ENCODE measurements at places on chromosomes 1 and 21.

GRCh38 chr1:83090195-83090594 is 908.7 kb downstream of the TTLL7 start:
- DNase-seq, result no peak

DNA sequence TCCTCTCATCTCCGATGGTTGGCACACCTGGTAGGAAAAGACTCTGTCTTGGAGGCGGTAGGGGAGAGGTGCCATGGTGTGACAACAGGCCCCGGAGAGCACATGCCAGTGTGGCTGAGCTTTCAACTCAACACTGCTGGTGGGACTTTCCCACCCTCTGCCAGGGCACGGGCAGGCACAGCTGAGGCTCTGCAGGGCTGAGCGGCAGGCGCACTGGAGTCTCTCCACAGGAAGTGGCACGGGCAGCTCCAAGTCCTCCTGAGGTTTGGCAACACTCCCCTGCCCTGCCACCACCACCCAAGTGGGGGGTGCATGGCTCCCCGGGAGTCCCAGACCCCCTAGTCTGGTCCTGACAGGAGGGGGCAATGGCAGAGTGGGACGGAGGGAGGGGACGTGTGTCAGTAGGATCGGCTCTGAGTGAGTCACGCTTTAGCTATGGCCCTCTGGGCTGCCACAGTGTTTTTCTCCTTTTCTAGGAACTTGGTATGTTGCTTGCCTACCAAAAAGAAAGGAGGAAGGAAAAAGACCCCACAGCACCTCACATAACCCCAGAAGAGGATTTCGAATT is 27.3 kb upstream of the EVA1B start:
- no peak for DNase-seq

DNA sequence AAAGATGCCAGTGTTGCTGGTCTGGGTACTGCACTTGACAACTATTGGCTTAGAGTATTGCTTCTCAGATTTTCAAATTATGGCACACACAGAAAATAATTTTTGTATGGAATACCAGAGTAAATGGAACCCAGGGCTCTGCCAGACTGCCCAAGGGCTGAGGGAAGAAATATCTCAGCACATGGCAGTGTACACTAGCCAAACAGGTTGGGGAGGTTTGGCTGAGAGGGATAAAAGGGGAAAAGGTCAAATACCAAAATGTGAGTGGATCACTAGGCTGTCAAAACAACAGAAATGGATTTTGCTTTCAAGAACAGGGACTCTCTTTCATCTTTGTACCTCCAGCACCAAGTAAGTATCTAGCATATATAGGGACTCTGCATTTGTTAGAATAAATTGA is 3.0 kb upstream of the RGS8 start:
- DNase-seq, result no peak

DNA sequence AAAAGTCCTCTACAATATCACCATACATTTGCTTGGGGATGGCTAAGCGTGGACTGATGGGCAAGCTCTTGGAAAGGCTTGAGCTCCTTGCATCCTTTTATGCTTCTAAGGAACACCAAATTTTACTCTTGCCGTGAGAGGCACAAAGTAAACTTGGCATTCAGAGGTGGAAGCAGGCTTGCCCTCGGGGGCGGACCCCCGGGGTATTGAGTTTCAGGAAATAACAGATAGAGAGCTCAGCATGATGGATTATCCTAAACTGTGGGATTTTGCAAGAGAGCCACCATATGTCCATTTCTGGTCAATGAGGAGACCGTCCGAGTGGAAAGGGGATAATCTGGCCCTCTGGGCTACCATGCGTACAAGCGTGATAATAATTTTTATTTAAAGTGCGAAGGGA is 14.0 kb downstream of the IFI16 start:
- no peak for DNase-seq

- no peak for DNase-seq
These were observed 797.6 kb downstream of the ADGRL2 start for GRCh38 chr1:82598337-82598736.

DNA sequence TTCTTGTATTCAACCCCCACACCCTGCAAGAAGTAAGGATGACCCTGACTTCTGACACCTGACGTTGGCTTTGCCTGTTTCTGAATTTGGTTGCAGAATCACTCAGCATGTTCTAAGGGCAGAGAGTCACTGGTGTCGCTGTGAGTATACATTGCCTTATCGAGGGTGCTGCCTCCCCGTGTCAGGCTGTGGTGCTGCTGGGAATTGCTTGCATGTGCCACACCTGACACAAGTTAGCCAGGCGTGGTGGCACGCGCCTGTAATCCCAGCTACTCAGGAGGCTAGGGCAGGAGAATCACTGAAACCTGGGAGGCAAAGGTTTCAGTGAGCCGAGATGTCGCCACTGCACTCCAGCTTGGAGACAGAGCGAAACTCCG is 45.9 kb downstream of the WDR4 start:
- DNase-seq, result peak; percentile 17

DNA sequence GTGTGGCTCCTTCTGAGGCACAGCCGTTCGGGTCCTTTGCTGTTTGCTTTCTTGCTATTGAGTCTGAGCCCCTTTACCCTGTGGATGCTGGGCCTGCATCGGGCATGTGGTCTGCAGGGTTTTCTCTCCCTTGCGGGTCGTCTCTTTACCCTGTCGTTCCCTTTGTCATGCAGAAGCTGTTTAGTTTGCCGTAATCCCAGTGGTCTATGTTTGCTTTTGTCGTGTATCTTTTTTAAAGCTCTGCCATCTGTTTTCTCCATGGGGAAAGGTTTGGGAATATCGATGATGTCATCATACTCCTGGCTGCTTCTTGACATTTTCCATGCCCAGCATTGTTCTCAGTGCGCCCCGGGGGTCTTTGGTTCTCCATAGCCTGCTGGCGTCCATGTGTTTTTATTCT is 68.2 kb downstream of the AGPAT3 start:
- DNase-seq, result no peak

- no peak for DNase-seq
These were observed 28.2 kb upstream of the RABGAP1L start for GRCh38 chr1:174131032-174131638.

GRCh38 chr1:109517337-109517736 is 7.8 kb upstream of the AMIGO1 start:
- DNase-seq, result no peak

DNA sequence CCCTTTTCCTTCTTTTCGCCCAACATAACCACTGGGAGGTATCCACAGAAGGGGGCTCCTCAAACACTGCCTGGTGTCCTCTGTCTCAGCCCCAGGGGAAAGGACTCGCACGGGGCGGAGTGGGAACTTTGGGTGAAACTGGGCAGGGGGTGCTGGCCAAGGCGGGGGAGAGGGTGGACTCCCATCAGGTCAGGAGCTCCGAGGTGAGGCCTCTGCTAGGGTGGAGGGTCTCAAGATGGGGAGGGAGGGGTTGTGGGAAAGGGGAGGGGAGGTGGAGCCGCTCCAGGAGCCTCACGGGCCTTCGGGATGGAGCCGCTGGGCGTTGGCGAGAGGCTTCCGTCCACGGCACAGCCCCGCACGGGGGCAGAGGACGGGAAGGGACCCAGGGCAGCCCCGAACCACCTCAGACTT is 43.2 kb upstream of the POFUT2 start:
- no peak for DNase-seq

DNA sequence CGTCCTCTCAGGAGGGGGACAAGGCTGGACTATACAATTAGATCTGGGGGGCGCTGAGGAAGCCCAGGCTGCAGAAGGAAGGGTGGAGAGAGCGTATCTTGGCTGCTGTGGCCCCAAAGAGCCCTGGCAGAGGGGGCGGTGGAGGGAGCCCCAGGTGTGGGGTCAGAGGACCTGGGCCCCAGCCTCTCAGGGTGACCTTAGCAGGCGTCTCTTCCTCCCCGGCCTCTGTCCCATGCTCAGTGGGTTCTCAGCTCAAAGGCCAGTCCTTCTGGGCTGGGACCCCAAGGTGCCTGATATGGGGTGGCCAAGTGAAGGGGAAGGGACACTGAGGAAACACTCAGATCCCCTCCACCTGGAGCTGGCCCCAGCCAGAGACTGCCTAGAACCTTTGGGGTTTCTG is 1.8 kb downstream of the FAM131C start:
- no peak for DNase-seq

DNA sequence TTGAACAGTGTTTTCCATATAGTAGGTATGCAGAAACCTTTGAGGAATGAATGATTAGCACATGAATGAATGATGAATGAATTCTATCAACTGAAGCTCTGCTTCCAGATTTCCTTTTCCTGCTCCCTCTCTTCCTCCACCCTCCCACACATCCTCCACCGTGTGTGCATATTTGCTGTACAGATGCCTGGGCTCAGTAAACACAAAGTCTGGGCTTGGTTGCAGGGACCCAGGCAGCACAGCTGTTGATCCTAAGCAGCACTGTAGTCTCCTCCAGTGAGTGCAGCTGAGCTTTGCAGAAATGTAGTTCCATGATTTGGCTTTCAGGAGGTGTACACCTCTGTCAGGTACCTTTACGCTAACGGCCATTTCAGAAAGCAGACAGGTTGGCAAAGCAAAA is 611.7 kb downstream of the NUF2 start:
- DNase-seq, result no peak

GRCh38 chr1:236058141-236058934 is 6.6 kb downstream of the NID1 start:
- DNase-seq, result no peak

- no peak for DNase-seq
These were observed 148.1 kb downstream of the NRIP1 start for GRCh38 chr21:14916676-14917141.

DNA sequence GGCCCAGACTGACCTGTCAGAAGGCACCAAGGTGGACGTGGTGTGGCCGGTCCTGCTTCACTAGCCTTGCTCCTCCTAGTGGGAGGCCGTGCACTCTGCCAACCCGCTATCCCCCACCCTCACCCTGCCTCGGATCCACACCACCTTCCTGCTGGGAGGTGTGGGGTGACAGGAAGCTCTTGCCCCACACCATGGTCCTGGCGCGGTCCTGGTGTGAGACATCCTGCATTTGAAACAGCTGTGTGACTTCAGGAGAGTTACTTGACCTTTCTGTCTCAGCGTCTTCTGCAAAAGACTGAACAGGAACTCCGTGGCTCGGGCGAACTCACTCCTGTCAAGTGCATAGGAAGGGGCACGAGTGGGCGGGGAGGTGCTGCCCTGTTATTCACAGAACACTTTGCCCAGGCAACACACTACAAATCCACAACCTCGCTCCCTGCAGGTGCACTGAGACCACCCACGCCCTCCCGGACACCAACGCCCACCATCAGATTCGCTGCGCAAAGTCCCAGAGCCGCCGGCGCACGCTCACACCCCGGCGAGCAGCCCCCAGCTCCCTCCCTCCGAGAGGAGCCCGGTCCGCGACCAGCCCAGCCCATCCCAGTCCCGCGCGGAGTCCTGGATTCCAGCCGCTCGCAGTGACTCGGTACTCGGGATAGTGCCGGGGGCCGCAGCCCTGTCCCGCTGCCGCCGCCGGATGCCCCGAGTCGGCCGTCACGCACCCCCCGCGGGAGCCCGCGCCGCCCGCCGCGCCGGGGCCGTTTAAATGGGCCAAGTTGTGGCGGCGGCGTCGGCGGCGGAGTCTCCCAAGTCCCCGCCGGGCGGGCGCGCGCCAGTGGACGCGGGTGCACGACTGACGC is at the start of gene SAMD11:
Gene SAMD11, plus strand, starts transcription at position 793 of the 860 bp plus-strand sequence. CDS start 509 bp downstream, outside the sequence.
- peak; percentile 60 for DNase-seq

All from naive B cell (primary cell).